ENCODE measurements at places on chromosomes 2 and 18.

DNA sequence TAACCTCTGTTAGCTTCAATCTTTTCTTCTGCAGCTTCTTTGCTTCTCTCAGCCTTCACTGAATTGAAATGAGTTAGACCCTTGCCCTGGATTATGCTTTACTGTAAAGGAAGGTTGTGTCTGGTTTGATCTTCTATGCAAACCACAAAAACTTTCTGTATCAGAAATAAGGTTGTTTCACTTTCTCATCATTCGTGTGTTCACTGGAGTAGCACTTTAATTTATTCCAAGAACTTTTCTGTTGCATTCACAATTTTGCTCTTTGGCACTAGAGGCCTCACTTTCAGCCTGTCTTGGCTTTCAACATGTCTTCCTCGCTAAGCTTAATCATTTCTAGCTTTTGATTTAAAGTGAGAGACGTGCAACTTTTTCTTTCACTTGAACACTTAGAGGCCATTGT, 365.3 kb downstream of the TDRD15 start:
- H3K4me3 ChIP-seq: no peak overlapping the region
- no peak for DNase-seq
- H3K27ac ChIP-seq: no peak overlapping the region
- H3K27me3 ChIP-seq: no peaks in the 10 kb centered on the region
- no peaks in the 10 kb centered on the region for H3K36me3 ChIP-seq

- no peaks in the 10 kb centered on the region for H3K4me1 ChIP-seq
- H3K36me3 ChIP-seq: no peaks in the 10 kb centered on the region
- H3K27me3 ChIP-seq: no peaks in the 10 kb centered on the region
- H3K4me3 ChIP-seq: no peak overlapping the region
- no peak for DNase-seq
- peak overlapping the region; percentile 44 for H3K27ac ChIP-seq
Measured at GRCh38 chr2:154537843-154538450, 160.5 kb upstream of the KCNJ3 start.

DNA sequence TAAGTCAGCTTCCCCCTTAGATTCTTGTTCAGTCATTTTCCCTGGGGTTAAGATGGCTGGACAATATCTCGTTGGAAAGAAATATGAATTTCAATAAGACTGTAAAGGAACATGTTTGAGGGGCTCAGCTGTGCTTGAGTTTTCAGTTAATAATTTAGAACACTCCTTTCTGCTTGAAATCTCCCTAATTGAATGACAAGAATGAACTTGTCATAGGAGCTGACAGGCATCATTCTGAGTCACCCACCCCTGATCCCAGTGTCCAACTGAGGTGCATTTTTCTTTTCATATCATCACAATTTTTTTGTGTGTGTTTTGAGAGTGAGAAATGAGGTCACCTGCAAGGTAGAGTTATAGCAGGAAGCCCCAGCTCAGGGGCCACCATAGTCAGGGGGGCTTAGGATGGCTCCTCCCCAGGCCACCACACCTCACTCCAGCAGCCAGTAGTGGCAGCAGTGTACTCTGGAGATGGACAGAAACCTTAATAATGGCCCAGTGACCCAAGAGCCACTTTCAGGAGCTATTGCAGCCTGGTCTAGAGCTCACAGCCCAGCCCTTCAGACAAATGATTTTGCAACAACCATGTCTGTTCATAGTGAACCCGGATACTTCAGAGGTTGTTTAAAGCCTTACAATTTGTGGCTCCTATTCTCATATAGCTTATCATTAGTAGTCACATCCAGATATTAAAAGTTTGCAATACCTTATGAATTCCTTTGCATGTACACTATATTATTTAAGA, 174.5 kb downstream of the MAIP1 start:
- no peaks in the 10 kb centered on the region for H3K4me1 ChIP-seq
- H3K27me3 ChIP-seq: no peaks in the 10 kb centered on the region
- no peaks in the 10 kb centered on the region for H3K36me3 ChIP-seq

GRCh38 chr2:143705108-143705707, 576.0 kb downstream of the ARHGAP15 start:
- no peak overlapping the region for H3K27ac ChIP-seq
- DNase-seq: no peak
- peaks cover 5% of the 10 kb centered on the region for H3K4me1 ChIP-seq
- no peaks in the 10 kb centered on the region for H3K27me3 ChIP-seq
- H3K36me3 ChIP-seq: no peaks in the 10 kb centered on the region

GRCh38 chr2:1421731-1422130, 8.5 kb downstream of the TPO start:
- no peak overlapping the region for H3K4me3 ChIP-seq
- H3K27ac ChIP-seq: no peak overlapping the region
- H3K27me3 ChIP-seq: no peaks in the 10 kb centered on the region
- H3K36me3 ChIP-seq: no peaks in the 10 kb centered on the region
- no peaks in the 10 kb centered on the region for H3K4me1 ChIP-seq

DNA sequence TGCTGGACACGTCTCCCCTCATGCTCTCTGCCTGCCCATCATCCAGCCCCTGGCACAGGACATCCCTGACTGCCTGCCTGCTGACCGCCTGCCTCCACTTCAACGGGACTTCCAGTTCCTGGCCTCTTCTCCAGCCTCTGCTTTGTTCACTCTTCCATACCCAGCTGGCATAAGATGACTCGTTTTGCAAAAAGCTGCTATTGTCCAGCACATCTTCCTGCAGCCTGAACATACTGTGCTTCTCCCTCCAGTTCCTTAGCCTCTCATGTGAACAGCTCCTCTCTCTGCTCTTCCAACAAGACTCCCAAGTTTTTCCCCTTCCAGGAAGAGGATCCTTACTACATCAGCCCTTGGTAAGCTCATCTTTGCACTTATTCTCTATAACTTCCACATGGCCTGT, 62.4 kb upstream of the SKOR2 start:
- no peaks in the 10 kb centered on the region for H3K36me3 ChIP-seq
- no peak overlapping the region for H3K27ac ChIP-seq
- no peak overlapping the region for H3K4me3 ChIP-seq
- H3K27me3 ChIP-seq: no peaks in the 10 kb centered on the region

DNA sequence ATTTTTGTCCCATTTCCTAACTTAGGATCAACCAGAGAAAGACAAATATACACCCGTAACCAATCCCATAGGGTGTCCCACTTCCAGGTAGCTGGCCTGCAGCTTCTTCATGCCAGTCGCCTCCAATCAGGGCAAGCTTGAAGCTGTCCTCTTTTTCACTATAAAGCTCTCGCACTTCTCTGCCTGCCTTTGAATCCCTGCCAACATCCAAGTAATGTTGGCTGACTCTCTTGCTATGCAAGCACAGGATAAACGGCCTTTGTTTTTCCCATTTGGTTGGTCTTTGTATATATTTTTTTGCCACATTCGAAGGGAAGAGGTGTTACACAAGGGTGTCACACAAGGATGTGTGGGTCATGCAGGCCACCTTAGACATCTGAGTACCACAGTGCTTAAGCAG, 388.8 kb downstream of the CBLN2 start:
- H3K36me3 ChIP-seq: no peaks in the 10 kb centered on the region
- H3K4me3 ChIP-seq: no peak overlapping the region
- H3K27ac ChIP-seq: no peak overlapping the region

DNA sequence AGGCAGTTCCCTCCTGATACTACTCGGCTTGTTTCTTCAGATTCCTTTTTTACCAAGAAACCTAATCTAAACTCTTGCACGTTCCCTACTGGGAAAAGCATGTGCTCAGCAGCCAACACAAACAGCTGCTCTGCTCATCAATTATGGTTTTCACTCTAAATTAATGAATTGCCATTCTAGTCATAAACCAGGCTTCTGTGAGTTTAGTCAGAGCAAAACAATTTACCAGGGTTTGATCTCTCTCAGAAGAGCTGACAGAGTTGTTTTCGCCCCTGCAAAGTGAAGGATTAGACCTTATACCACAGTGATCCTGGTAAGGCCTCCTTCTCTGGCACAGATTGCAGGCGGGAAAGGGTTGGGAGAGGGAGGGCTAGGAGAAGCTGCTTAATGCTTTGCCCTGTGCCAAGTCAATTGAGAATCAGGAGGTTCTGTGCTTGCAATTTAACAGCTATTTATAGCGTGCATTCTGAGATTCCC, 57.2 kb downstream of the REEP1 start:
- no peak overlapping the region for H3K4me3 ChIP-seq
- no peaks in the 10 kb centered on the region for H3K27me3 ChIP-seq
- no peak for DNase-seq
- no peak overlapping the region for H3K27ac ChIP-seq
- no peaks in the 10 kb centered on the region for H3K36me3 ChIP-seq
- H3K4me1 ChIP-seq: peaks cover 13% of the 10 kb centered on the region

GRCh38 chr2:190815226-190815625, 65.4 kb upstream of the GLS start:
- H3K27ac ChIP-seq: no peak overlapping the region
- H3K36me3 ChIP-seq: no peaks in the 10 kb centered on the region
- H3K27me3 ChIP-seq: no peaks in the 10 kb centered on the region
- no peak for DNase-seq
- H3K4me1 ChIP-seq: no peaks in the 10 kb centered on the region
- H3K4me3 ChIP-seq: no peak overlapping the region

DNA sequence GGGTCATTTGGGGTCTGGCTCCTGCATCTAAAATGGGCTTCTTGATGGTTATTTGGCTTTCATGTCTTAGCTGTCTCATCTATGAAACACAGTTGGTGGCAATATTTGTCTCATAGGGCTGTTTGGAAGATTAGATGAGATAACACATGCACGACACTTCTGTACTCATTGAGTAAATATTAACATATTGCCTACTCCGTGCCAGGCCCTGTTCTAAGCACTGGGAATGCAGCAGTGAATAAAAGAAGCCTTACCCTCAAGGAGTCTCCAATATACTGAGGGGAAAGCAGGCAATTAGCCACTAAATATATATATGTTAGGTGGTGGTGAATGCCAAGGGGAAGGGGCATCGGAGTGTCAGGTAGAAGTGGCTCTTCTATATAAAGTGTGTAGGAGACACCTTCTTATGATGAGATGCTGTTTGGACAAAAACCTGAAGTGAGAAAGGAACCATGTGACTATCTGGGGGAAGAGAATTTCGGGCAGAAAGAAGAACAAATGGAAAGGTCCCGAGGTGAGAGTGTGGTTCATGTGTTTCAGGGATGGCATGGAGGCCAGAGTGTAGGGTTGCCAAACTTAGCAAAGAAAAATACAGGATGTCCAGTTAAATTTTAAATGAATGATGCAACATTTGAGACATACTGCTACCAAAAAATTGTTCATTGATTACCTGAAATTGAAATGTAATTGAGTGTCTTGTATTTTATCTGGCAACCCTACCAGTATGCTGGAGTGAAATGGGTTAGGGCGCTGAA, 11.8 kb downstream of the SLC3A1 start:
- no peaks in the 10 kb centered on the region for H3K4me1 ChIP-seq
- DNase-seq: no peak
- H3K36me3 ChIP-seq: no peaks in the 10 kb centered on the region
- H3K27me3 ChIP-seq: no peaks in the 10 kb centered on the region
- no peak overlapping the region for H3K27ac ChIP-seq

GRCh38 chr2:213188533-213188867, 37.1 kb upstream of the IKZF2 start:
- no peaks in the 10 kb centered on the region for H3K27me3 ChIP-seq
- no peaks in the 10 kb centered on the region for H3K4me1 ChIP-seq
- H3K27ac ChIP-seq: no peak overlapping the region
- no peak for DNase-seq
- no peak overlapping the region for H3K4me3 ChIP-seq

Measured in ascending aorta (tissue), 2 donors.